Endothelial cell of coronary artery (primary cell): ENCODE measurements at places on chromosomes 3 and 15. TPM values are rescaled to one million over a fixed set of nuclear protein-coding genes. Genes with fewer than 3 reads are reported as not detected.

Gene MEIS2
- 39.1 and 55.5 TPM in 2 replicates for total RNA-seq

Gene PARP9
- 9.9 and 17.1 TPM in 2 replicates for total RNA-seq

Gene TRH
- not detected in 2 replicates for total RNA-seq

Gene NEK10
- total RNA-seq, result 3.4 and 9.0 TPM in 2 replicates

Gene CELSR3
- 0.18 and 0.47 TPM in 2 replicates for total RNA-seq

Gene MESP2
- 0.18 and 0.28 TPM in 2 replicates for total RNA-seq

Gene AGTR1
- total RNA-seq, result not detected in 2 replicates

Gene FMN1
- total RNA-seq, result 0.56 TPM in 1 of 2 replicates, not detected in the other

Gene P2RY13
- total RNA-seq, result not detected in 2 replicates

Gene ZNF80
- not detected in 2 replicates for total RNA-seq

Gene SKOR1
- total RNA-seq, result under 0.01 and 0.09 TPM in 2 replicates

Gene TMEM212
- total RNA-seq, result not detected in 2 replicates

Gene BFSP2
- total RNA-seq, result not detected in 2 replicates

Gene LDHAL6B
- not detected in 2 replicates for total RNA-seq

Gene NSUN3
- total RNA-seq, result 13.2 and 14.0 TPM in 2 replicates

Gene XCR1
- not detected in 2 replicates for total RNA-seq

Gene AHSG
- total RNA-seq, result not detected in 2 replicates

Gene GOLGA6D
- not detected in 2 replicates for total RNA-seq
